ENCODE measurements at places on chromosomes 1 and 21.

GRCh38 chr1:101137144-101138126 lies 99.4 kb upstream of the S1PR1 start:
- no peak for DNase-seq

GRCh38 chr1:19563324-19564097 lies 78.2 kb upstream of the CAPZB start:
- DNase-seq: no peak

DNA sequence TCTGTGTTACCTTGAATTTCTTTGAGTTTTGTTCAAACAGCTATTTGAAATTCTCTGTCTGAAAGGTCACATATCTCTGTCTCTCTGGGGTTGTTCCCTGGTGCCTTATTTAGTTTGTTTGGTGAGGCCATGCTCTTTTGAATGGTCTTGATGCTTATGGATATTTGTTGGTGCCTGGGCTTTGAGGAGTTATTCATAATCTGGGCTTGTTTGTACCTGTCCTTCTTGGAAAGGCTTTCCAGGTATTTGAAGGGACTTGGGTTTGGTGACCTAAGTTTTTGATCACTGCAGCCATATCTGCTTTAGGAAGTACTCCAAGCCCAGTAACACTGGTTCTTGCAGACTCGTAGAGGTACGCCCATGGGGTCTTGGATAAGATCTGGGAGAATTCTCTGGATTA lies 63.3 kb upstream of the MAGI3 start:
- no peak for DNase-seq

DNA sequence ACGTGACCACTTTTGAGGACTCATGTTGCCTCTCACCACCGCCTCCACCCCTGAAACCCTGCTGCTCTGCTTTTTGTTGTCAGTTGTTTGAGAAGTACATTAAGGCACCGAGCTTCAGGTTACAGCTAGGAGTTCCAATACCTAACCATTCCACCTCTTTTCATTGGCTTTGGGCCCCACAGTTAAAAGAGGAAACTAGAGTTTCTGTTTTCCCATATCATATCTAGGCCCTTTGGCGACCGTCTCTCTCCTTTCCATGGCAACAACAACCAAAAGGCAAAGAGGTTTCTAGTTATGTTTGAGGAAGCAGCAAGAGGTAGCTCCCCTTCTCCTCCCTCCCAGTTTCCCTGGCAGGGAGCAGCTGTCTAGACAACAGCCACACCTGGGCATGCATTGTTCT lies 5.9 kb downstream of the ANKRD35 start:
- DNase-seq: peak; percentile 78

DNA sequence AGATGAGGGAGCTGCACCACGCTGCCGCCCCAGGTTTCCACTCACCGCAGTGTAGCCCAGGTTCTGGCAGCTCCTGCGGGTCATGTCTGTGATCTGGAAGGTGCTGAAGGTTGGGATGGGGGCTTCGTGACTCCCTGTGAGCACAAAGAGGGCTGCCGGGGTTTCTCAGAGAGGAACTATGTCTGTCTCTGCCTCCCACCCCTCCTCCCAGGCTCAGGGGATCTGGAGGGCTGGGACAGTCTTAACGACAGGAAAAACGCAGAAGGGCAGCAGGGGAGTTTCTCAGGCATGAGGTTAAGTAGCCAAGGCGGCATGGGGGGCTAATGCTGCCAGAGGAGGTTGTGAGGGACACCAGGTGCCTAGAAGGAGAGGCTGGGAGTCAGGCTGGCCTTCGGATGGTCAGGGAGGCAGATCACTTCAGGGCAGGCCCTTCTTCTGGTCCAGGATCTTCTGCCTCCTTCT lies 656 bp downstream of the SH2D2A start:
- no peak for DNase-seq

DNA sequence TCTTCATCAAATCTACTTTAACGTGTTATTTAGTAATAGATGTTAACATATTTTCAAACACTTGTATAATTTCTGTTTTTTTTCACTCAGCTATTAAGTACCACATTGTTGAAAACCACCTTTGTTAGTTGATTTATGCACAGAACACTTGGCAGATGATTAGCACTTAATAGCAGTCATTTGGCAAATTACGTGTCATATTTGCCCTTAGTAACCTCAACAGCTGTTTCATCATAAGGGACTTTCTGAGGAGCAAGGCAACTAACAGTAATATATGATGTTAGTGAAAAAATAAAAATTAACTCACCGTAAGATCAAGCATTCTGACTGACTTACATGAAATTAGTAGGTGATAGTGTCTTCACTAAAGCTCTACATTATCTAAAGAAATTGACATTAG lies 186.4 kb downstream of the HMCN1 start:
- no peak for DNase-seq

DNA sequence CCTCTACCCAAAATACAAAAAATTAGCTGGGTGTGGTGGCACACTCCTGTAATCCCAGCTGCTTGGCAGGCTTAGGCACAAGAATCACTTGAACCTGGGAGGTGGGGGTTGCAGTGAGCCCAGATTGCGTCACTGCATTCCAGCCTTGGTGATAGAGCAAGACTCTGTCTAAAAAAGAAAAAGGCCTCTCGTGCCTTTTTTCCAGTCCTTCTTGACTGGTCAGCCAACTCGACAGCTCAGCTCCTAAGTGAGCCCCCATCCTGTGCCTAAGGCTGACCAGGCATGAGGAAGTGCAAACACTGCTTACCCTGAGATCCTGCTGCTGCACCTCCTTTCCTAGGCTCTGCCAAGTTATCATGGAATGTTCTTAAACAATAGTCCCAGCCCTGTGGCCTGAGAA lies 10.1 kb upstream of the PROK1 start:
- DNase-seq: no peak

- no peak for DNase-seq
Measured at GRCh38 chr1:174800876-174801275, 198.9 kb upstream of the CACYBP start.

- no peak for DNase-seq
Measured at GRCh38 chr1:226476648-226477319, 68.9 kb upstream of the PARP1 start.

GRCh38 chr21:28975397-28975796 lies 17.3 kb downstream of the LTN1 start:
- DNase-seq: no peak

GRCh38 chr1:14778898-14779865 lies 180.7 kb downstream of the KAZN start:
- DNase-seq: no peak

- no peak for DNase-seq
Measured at GRCh38 chr1:217088521-217089284, 365.5 kb upstream of the ESRRG start.

DNA sequence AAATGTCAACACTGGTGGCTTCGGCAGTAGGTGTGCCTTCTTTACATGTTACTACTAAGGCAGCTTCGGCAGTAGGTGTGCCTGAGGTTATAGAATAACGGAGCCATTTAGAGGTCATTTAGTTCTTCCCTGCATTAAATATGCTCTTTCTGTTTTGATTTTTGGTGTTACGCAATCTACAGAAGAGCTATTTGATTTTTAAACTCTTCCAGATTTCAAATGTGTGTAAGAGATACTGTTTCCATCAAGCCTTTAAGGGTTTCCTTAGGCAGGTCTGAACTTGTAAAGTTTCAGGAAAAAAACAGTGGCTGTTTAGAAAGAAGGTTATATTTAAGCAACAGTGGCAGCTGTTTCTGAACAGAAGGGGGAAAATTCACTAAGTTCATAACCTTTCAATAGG lies 54.8 kb downstream of the PIK3R3 start:
- DNase-seq: peak; percentile 6

DNA sequence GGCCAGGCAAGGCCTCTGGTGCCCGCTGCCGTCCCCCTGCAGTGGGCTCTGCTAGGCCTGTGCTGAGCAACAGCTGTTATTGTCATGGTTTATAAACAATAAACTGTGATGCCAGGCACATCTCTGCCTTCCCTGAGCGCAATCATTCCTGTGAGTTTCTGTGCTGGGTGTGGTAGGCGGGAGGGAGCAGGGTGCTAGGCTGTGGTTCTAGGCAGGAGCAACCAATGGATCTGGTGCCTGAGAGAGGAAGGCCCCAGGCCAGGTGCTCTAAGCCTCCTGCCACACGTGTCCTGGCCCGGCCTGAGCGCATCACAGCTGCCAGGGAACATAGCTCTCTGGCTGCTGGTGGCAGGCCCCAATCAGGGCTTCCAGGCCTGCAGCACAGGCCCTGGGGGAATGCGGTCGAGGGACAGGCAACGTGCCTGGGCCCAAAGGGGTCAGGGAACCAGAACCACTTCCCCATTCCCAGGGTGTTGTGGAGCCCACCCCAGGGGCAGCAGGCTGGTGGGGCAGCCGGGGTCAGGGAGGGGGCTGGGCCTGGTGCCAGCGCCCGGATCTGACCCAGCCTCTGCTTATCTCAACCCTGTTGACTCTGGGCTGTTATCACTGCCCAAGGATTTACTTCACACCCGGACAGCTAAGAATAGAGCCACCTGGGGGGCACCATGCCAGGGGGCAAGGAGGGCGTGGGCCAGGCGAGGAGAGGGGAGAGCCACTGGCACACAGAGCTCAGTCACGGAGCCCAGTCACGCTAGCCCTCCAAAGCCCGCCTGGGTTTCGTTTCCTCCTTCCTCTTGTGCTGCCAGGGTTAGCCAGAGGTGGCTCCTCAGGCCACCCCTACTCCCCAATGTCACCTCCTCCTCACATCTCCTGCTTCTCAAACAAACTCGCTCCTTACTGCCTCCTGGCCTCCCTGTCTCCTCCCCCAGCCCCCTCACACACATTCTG lies 11.5 kb downstream of the TRIM46 start:
- DNase-seq: no peak

- DNase-seq: no peak
Measured at GRCh38 chr1:33860671-33861070, 3.2 kb upstream of the HMGB4 start.

DNA sequence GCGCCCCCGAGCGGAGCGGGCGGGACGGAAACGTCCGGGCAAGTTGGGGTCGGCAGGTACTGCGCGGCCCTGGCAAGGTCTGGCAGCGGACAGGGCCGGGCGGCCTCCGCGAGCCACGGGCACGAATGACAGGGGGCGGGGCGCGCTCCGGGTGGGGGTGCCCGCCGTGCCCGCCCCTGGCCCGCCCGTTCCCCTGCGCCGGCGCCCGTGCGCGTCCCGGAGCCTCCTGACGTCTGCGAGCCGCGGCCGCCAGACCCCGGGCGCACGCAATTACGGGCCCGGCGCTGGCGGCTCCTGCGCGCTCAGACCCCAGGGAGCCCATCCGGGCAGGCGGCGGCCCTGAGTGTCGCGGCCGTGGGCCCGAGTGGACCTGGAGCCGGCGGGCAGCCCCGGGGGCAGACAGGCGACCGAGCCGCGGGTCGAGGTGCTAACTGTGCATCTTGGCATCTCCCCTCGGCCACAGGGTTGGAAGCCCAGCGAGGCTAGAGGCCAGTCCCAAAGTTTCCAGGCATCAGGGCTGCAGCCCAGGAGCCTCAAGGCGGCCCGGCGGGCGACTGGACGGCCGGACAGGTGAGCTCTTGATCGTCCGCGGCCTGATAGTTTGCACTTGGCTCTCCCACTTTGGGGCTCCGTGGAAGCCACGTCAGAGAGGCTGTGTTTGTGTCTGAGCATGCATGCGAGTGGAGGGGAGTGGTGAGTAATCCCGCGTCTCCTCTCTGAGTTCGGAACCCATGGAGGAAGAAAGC lies 918 bp downstream of the MIB2 start:
- DNase-seq: no peak

DNA sequence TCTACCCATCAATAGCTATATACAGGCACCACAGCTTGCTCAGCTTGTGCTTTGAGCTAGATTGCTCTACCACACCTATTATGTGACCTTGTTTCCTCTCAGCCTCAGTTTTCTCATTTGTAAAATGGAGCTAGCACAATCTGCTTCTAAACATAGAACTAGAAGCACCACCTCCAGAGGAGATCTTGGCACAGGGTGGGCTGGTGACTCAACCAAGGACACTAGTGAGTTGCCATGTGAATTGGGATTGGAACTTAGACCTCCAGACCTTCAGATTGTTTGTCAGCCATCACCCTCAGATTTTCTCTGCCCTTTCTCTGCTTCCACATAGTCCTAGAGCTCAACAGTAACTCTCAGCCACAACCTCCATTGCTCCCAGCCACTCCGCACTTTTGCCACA lies 3.0 kb upstream of the MACO1 start:
- no peak for DNase-seq

- DNase-seq: no peak
Measured at GRCh38 chr1:244322791-244323521, 128.8 kb downstream of the ADSS2 start.

GRCh38 chr1:235998812-235999211 lies 66.1 kb downstream of the NID1 start:
- DNase-seq: no peak

- no peak for DNase-seq
Measured at GRCh38 chr1:67460676-67461500, 30.7 kb upstream of the SERBP1 start.

GRCh38 chr1:74579425-74579824 lies 67.0 kb upstream of the LRRC53 start:
- no peak for DNase-seq
